NCI-H187 treated with DMSO at 0.1 percent for 48 hours (cell line): ENCODE measurements at places on chromosomes 11 and 22.

DNA sequence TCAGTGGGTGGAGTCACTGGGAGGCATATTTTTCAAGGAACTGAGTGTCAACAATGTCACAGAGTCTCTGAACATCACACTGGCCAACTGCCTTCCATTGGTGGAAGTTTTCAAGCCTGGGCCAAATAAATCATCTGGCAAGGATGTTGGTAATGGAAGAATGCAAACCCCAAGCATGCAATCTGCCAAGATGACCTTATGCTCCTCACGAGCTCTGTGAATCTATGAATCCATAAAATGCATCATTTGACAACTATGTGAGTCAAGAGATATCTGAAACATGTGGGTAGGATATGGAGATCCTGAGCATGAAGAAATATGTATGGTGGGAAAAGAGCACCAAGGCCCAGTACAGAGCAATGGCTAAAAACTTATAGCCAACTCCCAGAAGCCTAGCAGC is 122.2 kb downstream of the PLEKHA7 start:
- DNase-seq = no peak

GRCh38 chr22:34812631-34813030 is 253.3 kb upstream of the ISX start:
- DNase-seq = no peak

- DNase-seq = no peak
Observed at GRCh38 chr22:40453671-40454070, 83.3 kb downstream of the SGSM3 start.

DNA sequence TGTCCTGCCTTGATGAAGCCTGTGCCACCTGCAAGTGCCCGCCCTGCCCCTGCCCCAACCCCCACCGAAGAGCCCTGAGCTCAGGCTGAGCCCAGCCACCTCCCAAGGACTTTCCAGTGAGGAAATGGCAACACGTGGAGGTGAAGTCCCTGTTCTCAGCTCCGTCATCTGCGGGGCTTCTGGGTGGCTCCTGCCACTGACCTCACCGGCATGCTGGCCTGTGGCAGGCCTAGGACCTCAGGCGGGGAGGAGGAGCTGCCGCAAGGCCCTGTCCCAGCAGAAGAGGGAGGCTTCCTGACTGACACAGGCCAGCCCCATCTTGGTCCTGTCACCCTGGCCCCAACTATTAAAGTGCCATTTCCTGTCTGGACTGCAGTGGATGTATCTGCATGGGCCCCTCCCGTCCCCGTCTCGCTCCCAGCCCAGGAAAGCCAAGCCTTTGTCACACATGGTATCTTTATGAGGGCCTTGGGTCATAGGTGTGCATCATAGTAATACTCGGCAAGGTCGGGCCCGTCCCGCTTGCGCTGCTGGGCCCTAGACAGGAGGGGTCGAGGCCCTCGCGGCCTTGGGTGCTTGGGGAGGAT is 882 bp downstream of the FREY1 start:
- DNase-seq = no peak

DNA sequence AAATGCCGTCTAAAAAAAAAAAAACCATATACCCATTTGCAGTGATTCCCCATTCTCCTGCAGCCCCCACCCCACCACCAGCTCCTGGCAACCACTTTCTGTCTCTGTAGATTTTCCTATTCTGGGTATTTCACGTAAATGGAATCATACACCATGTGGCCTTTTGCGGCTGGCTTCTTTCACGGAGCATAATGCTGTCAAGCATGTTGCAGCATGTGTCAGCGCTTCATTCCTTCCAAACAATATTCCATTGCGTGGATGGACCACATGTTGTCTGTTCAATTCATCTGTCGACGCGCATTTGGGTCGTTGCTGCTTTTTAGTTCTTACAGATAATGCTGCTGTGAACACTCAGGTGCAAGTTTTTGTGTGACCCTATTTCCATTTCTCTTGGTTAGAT is 14.8 kb upstream of the EMID1 start:
- no peak for DNase-seq
